ENCODE measurements at places on chromosomes 3 and 15.

DNA sequence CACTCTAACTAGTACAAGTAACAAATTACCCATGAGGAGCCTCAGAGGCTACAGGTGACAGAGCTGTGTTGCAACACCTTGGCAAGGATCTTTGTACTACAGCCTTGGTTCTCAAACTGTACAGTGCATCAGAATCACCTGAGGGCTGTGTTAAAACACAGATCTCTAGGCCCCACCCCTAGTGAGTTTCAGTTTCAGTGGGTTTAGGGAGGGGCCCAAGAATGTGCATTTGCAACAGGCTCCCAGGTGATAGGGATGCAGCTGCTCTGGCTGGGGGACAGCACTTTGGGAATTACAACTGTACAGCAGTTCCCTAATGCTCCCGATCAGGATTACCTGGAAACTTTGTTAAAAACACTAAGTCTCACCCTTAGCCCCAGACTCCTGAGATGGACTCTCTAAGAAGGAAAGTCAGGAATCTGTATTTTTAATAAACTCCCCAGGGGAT is 66.1 kb upstream of the NR2F2 start:
- no peak for DNase-seq

DNA sequence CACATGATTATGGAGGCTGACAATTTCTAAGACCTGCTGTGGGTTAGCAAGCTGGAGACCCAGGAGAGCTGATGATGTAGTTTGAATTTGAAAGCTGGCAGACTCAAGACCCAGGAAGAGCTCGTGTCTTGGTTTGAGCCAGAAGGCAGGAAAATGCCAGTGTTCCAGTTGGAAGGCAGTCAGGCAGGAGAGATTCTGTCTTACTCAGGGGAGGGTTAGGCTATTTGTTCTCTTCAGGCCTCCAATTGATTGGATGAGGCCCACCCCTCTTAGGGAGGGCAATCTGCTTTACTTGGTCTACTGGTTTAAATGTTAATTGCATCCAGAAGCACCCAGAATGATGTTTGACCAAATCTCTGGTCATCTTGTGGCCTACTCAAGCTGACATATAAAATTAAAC is 40.4 kb upstream of the IGF2BP2 start:
- no peak for DNase-seq

DNA sequence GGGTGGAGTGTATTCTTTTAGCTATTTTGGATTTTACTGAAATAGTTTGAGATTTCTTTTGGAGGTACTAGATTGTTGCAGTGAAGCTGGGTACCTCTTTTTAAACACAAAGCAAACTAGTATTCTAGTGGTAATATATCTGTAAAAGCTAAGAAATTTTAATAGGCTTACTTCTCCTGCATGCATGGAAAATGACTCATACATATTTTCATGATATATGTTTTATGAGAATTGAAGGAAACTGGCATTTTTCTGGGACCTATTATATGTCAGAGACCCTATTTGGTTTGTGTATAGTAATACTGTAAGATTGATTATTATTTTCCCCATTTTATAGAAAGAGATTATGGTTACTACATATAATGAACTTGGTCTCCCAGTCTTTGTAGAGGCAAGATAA is 851.0 kb downstream of the DIPK2A start:
- no peak for DNase-seq

- no peak for DNase-seq
These were observed 118.1 kb downstream of the SLC25A26 start for GRCh38 chr3:66338927-66339326.

- DNase-seq, result no peak
These were observed 766 bp downstream of the FAM98B start for GRCh38 chr15:38454696-38455090.

DNA sequence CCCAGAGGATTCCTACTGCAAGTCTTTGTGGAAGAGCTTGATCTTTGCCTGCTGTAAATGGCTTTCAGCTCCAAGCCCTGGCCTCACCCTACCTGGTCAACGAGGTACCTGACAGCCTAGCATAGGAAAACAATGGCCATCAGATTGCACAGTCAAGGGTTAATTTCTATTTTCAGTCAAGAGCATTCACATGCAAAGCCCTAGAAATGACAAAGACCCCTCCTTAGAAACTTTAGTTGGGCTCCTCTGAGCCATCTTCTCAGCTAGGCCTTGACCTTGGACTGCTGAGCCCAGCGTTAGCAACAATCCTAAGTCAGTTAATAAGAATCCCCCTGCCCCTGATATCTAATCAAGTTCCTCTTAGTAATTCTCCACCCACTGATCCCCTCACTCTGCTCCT is 18.5 kb downstream of the MESD start:
- no peak for DNase-seq
